ENCODE measurements at places on chromosomes 3 and 15.

- DNase-seq = no peak
Measured at GRCh38 chr3:119257654-119258410, 17.2 kb upstream of the B4GALT4 start.

- DNase-seq = no peak
Measured at GRCh38 chr3:32176989-32177701, 61.3 kb upstream of the CMTM8 start.

DNA sequence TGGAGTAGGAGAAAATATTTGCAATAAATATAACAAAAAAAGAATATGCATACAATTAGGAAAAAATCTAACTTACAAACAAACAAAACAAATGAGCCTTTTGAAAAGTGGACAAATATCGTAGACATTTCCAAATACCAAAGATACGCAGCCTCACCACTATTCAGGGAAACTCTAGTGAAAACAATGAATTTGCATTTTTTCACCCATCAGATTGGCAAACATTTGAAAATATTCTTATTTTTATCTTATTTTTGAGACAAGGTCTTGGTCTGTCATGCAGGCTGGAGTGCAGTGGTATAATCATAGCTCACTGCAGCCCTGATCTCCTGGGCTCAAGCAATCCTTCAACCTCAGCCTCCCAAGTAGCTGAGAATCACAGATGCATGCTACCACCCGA lies 15.5 kb downstream of the AP3S2 start:
- no peak for DNase-seq

DNA sequence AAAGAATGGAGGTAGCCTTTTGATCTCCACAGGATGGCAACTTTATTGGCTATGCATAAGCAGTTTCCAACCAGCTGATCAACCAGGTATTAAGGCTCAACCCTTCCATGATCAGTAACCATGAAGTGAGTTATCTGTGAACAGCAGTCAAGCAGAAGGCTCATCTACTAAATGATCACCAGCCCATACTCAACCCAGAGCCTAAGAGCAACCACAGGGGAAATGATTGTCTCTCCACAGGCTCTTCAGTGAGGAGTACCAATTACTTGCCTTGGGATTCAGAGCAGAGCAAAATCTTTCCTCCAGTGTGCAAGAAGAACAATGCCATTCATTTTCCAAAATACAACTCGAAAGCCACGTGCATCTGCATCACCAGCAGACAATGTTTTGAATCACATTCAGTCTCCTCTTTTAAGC lies 754.8 kb downstream of the ROBO1 start:
- no peak for DNase-seq

DNA sequence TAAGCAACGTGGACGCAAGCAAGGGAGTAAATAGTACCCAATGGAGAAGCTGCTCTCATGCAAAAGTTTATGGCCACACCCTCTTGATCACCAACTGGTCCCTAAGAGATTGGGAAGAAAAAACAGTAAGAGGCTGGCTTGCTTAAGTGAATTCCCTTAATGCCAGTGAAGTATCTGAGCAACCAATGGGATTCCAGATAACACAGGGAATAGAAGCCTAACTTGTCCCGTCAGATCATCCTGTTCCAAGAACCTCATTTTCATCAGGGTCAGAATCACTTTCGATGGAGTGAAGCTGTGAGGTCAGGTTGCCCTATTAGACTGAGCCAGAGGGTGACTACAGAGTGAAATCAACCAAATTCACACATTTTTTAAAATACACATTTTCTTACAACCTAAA lies 104.3 kb downstream of the CD47 start:
- no peak for DNase-seq

DNA sequence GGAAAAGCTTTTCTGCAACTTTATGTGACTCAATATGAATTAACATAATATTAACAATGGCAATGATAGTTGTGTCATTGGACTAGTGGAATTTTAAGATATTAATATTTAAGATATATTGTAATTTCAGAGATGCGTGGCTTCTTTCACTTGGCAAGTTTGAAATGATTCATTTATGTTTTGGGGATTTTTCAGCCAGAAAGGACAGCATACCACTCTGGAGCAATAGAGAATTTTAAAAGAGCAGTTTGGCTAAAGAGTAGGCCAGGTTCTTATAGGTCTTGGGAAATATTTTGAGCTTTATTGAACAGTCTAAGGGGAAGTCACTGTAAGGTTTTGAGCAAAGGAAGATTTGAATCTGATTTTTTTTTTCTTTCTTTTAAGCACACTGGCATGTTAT lies 16.5 kb downstream of the GMPS start:
- no peak for DNase-seq

GRCh38 chr3:23797491-23797890 lies 8.3 kb upstream of the UBE2E1 start:
- DNase-seq = no peak

DNA sequence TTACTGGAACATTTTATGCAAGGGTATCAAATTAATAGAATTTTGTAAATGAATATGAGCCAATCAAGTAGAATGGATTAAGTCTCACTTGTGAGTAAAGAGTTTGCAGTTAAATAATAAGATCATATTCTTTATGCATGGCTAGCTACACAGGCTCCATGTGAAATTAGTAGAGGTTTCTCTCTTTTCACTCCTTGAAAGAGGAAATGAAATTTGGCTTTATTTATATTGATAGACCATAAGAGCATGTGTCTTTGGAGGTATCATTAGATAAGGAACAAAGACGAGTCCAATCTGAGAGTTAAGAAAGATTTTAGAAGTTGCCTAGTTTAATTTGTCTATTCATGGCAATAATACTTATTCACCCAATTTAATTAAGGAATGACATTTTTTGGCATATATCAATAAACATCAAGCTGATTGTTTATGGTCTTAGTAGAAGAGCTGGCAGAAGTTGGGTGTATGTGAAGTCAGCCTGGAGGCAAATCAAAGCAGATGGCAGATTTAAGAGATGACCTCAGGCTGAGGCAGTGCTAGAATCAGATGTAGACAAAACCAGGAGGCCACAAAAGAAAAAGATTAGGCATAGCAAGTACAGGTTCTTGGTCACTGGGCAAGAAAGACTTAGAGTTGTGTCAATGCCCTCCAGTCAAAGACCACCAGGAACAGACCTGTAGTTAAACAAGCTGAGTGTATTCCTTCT lies 406.5 kb upstream of the ARHGEF26 start:
- DNase-seq = no peak

DNA sequence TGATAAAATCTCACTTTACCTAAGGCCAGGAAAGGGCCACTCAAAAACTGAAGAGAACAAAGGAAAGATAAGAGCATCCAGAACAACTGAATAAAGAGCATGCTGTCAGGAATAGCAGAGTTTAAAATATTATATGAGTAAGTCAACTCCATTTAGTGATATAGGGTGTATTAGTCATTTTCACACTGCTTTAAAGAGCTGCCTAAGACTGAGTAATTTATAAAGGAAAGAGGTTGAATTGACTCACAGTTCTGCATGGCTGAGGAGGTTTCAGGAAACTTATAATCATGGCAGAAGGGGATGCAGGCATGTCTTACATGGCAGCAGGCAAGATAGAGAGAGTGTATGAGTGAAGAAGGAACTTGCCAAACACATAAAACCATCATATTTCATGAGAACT lies 778.0 kb upstream of the NECTIN3 start:
- DNase-seq = no peak

DNA sequence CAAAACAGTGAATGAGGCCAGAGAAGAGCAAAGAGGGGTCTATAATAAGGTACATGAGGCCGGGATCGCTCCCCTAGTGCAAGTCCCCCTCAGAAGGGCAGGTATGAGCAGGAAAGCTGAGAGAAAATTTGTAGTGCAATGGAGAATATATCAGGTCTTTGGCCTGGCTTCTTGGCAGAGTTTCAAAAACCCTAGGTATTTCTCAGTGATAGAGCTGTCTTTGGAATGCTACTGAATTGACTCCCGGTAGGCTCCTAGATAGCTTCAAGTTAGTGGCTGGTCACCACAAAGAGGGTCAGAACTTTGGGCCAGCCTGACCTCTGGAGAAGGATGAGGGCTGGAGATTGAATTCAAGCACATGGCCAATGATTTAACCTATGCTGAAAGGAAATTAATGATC lies 30.6 kb upstream of the OXTR start:
- no peak for DNase-seq

- DNase-seq = peak; percentile 45
Measured at GRCh38 chr15:88932271-88932874, 19.2 kb upstream of the MFGE8 start.

GRCh38 chr15:101151288-101151687 lies 100.6 kb downstream of the CHSY1 start:
- DNase-seq = no peak

DNA sequence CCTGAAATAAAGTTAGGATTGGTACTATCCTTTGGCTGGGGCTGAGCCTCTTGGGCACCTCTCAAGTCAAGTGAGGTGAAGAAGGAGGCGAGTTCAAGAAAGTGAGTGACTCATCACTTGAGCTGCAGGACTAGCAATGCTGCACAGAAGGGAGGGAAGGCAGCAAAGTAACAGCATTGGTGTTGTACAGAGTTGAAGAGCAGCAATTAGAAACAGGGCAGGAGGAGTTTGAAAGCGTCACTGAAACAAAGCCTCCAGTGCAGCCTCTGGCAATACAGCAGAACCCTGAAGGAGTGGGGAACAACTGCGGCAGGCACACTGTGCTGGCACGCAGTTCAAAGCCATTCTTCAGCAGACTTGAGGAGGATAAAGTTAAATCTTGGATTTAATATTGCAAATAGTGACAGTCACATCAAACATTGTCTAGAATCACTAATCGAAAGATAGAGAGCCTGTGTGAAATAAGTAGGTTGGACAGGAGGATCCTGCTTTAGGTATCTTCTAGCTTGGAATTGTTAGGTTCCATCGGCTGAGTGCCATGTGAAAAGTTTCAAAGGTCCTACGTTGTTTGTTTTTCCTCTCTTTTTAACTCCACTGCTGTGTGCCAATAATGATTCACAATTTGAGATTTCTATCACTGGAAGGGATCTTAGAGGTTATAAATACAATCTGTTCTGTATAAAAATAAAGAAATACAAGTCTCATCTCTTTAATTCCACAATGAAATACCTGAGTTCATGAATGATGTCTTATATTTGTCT lies 479.8 kb downstream of the NAALADL2 start:
- no peak for DNase-seq

- no peak for DNase-seq
Measured at GRCh38 chr15:26066896-26067295, 203.8 kb upstream of the ATP10A start.

DNA sequence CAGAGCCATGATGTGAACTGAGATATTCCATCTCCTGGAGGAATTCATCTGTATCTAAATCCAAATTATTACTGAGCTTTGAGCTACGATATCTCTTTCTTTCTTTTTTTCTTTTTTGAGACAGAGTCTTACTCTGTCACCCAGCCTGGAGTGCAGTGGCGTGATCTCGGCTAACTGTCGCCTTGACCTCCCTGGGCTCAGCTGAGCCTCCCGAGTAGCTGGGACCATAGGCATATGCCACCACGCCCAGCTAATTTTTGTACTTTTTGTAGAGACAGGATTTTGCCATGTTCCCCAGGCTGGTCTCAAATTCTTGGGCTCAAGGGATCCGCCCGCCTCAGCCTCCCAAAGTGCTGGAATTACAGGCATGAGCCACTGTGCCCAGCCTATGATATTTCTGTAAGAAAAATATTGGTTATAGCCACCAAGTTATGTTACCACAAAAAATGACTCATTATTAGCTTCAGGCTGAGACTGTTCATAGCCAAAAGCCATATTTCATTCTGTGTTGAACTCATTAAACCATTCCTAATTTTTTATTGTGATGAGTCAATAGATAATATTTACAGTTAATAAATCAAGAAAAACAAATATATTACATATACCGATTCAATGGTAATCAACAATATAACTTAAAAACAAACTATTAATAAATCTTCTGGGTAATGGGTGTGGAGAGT lies 27.1 kb upstream of the SLC30A4 start:
- no peak for DNase-seq

GRCh38 chr15:72315706-72316370 lies 4.1 kb downstream of the CELF6 start:
- no peak for DNase-seq

DNA sequence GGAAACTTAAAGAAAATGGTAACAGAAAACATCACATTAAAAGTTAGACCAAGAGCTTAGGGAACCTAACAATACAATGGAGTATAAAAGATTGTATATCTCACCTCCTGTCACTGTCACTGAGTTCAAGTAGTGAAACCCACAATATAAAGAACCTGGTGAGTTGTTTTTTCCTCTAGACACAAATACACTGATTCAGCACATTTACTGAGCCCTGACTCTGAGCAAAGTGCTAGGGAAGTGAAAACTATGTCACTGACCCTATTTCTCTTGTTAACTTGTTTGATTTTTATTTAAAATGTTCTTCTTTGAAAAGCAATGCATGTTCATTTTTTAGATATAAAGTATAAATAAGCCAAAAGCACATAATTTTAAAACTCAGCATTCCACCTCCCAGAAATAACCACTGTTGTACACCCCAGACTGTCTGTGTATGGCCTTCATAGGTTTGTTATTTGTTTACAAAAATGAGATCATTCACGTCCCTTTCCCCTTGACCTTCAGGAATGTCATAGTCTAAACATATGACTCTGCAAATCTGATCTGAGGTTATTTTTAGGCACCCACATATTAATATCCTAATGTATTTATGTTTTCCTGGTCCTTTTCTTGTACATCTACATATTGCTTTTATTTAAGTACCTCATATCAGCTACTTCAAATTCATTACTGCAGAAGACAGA lies 69.2 kb upstream of the CSTA start:
- no peak for DNase-seq

GRCh38 chr3:159560214-159560979 lies 428.2 kb upstream of the IL12A start:
- no peak for DNase-seq

DNA sequence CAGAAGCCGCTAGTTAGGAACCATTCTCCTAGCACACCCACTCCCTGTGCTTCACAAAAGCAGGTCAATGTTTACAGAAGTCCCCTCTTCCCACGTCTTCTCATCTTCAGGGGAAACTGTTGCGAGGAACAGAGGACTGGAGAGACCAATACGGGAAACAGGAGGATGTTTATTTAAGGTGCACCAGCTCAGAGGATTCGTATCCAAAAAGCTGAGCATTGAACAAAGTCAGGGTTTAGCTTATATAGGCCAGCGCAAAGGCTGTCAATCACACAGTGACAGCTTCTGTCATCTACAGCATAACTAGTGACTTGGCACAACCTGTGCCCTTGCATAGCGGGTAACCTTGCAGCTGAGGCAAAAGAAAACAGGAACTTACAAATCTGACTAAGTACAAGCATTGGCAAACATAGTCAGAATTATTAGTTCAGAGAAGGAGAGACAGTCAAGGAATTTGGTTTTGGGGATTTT lies 61.3 kb downstream of the ZDHHC19 start:
- no peak for DNase-seq

- DNase-seq = no peak
Measured at GRCh38 chr3:52277972-52278509, 408 bp downstream of the WDR82 start.

GRCh38 chr3:155661760-155662159 lies 83.1 kb downstream of the PLCH1 start:
- DNase-seq = no peak

- no peak for DNase-seq
Measured at GRCh38 chr3:156577736-156578135, 22.8 kb upstream of the SSR3 start.

- DNase-seq = no peak
Measured at GRCh38 chr15:59539799-59540198, 71.8 kb upstream of the GCNT3 start.
